ENCODE measurements at places on chromosomes 6 and 20.

DNA sequence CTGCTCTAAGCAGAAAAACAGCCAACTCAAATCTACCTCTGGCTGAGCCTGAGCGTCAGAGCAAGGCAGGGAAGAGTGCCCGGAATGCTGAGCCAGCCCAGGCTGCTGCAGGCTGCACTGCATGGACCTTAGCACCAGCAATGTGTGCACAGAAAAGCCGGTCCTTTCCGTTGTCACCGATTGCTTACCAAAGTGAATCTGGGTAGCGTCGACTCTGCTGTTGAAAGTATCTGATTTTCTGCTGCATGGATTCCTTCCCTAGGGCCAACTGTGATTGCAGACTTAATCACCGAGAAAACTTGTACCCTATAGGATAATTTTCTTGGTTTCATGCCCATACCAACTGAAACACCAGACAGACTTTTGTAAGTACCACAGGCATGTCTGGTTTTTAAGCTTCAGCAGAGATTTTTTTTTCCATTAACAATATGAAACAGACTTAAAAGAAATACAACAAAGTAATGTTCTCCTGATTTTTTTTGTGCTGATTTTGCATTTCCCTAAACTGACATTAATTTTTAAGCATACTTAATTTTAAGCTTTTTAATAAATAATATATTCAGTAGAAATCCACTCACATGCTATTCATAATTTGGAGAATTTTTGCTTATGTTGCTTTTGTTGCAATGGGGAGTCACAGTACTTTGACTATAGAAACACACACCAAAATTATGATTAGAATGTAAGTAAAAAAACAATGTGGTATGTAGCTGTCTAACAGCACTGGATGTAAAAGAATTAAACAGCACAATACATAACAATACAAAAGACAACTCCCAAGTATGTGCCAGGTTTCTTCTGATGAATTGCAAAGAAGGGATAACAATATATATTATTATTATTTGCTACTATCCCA is 218.0 kb downstream of the THBS2 start:
- no peak for DNase-seq

DNA sequence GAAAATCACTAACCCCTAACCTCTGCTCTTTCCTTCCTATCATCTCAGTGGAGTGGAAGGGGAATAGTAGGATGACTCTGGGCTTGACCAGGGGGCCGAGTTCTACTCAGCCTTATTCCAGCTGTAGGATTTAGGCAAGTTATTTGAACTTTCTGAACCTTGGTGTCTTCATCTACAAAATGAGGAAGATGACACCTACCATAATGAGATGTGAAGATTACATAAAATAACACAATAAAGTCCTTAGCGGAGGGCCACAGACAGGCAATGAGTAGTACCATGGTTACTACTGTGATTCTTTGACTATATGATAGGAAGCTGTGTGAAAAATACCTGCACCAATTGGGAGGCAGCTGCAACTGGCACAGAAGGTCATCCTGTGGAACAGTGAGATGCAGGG is 53.6 kb upstream of the PIM1 start:
- DNase-seq, result no peak

DNA sequence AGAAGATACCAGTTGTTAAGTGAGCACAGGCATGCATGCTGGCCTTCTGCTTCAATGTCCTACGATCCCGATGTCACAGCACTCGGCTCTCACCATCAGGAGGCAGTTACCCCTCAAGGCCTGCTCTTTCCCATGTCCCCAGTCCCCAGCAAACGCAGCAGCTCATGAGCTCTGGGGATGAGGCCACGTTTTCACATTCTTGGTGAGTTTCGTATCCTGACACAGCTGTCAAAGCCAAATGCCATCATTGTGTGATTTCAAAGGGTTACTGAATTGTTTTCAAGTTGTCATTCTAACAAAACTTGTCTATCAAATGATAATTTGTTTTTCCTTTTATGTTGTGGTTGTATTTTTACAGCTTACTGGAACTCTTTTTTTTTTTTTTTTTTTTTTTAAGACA is 226.9 kb upstream of the KCNG1 start:
- no peak for DNase-seq

DNA sequence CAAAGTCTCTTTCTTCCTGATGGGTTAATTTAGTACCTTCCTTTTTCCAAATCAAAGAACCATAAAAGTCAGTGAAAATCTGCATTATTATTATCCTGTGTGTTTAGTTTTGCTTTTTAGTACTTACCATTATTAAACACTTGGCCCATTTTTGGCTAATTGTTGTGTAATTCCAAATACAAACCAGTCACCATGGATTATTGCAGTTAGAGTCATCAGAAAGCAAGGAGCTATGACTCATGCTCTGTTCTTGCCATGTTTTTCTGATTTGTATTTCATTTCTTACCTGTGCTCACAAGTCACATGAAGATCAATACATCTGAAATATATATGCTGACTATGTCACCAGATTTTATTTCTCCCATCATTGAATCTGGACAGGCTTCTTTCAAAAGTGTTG is 31.3 kb downstream of the SLC22A3 start:
- no peak for DNase-seq

GRCh38 chr6:35473075-35473849 is 5.1 kb downstream of the RPL10A start:
- DNase-seq, result no peak

DNA sequence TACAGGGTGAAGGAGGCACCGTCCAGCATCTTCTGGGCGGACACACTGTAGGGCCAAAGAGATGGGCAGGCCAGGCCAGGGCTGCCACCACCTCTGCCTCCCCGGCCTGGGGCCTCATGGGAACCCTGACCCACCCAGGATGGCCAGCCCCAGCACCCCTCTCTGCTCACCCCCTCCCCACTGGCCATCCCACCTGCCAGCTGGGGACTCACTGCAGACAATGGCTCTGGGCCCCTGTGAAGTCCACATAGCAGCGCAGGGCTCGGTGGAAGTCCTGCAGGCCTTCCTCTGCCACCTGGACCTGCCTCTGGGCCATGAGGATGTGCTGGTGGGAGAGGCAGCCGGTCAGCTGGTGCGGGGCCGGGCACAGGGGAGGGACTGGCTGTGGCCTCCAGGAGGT is 3.6 kb upstream of the C20orf144 start:
- DNase-seq, result no peak

GRCh38 chr6:125930765-125931418 is 25.7 kb upstream of the HINT3 start:
- no peak for DNase-seq

- no peak for DNase-seq
These were observed 104.2 kb downstream of the AGPAT4 start for GRCh38 chr6:161169696-161170095.

GRCh38 chr20:41137614-41138474 is 501 bp downstream of the PLCG1 start:
- peak; percentile 29 for DNase-seq

- DNase-seq, result peak; percentile 42
These were observed 990 bp downstream of the BPI start for GRCh38 chr20:38304845-38305447.

DNA sequence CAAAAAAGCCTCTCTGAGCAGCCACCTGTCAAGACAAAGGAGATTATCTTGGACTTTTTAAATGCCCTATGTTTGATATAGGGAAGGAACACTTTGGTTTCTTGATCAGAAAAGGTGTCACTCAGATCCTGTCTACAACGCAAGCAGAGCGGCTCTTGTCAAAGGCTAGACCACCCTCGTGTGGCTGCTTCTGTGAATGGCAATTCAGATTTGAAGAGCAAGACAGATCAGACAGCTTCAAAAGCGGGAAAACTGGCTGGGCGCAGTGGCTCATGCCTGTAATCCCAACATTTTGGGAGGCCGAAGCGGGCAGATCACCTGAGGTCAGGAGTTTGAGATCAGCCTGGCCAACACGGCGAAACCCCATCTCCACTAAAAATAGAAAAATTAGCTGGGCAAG is 10.1 kb upstream of the NXT1 start:
- peak; percentile 49 for DNase-seq

DNA sequence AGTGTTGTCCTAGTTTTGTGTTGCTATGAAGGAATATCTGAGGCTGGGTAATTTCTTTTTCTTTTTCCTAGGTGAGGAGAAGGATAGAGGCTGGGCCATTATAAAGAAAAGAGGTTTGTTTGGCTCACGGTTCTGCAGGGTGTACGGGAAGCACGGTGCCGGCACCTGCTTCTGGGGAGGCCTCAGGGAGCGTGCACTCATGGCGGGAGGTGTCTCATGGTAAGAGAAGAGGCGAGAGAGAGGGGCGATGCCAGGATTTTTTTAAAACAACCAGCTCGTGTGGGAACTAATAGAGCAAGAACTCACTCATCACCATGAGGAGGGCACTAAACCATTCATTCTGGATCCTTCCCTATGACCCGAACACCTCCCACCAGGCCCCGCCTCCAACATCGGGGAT is 14.2 kb upstream of the NPBWR2 start:
- no peak for DNase-seq

Data from CD4-positive, alpha-beta T cell (primary cell).